ENCODE measurements at places on chromosomes 11 and 22. TPM values are rescaled to one million over a fixed set of nuclear protein-coding genes. Genes with fewer than 3 reads are reported as not detected.

- DNase-seq = no peak
Measured at GRCh38 chr11:40168414-40168813, 1291.0 kb downstream of the LRRC4C start.

DNA sequence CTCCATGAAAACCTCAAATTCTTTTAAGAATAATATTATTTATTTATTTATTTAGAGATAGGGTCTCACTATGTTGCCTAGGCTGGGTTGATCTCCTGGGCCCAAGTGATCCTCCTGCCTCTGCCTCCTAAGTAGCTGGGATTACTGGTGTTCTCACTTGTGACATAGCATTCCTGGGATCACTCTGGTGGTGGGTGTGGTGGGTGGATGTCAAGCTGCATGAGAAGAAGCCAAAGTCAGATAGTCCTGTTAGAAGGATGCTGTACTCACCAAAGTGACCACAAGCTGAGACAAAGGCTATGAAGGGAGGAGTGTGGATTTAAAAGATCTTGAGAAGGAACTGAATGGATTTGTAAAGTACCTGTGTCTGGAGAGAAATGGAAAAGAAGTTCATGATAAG, 87.9 kb upstream of the SPON1 start:
- DNase-seq = no peak

DNA sequence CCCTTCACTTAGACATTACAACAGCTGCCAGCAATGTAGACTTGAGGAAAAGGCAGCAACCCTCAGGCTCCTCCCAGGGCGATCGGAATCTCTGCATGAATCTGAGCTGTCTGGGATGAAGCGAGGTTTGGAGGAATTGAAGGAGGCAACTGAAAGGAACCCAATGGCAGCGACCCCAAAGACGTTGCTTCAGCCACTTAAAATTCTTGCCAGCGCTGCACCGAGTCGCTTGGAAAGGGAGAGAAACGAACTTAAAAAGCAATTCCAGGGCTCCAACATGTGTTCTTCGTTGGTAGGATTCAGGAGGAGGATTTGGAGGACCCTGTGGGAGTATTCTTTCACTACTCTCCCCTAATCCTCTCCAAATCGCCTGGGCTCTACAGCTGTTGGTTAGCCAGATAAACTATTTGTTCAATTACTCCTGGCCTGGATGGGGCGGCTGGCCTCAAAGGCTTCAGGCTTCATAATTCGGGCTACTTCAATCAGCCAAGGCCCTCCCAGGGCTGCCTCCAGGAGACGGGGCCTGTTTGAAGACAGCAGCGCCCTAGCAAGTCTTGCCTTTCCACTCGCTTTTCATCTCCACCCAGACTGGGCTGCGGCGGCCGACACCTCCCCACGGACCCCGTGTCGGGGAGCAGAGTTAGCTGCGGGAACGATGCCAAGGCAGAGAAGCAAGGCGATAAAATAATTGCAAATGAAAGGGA, 72.4 kb upstream of the TMEM45B start:
- no peak for DNase-seq

GRCh38 chr11:125375146-125375545, 120.9 kb downstream of the FEZ1 start:
- DNase-seq = no peak

Gene KCNA4
- not detected for polyA plus RNA-seq

- DNase-seq = no peak
Measured at GRCh38 chr22:37487571-37487970, 1.4 kb upstream of the MFNG start.
